Activated naive CD4-positive, alpha-beta T cell treated with anti-CD3 and anti-CD28 coated beads, Interleukin-2, amount 10 ng/mL, durations not matched to agents 7 days and 5 days (primary cell): ENCODE measurements at places on chromosomes 2 and 18.
A peak's percentile ranks its signal among the peaks of the same experiment; 100 is the strongest.

- H3K36me3 ChIP-seq = peaks cover 62% of the 10 kb centered on the region
- H3K4me3 ChIP-seq = no peak overlapping the region
- H3K27ac ChIP-seq = no peak overlapping the region
- H3K4me1 ChIP-seq = peaks cover 9% of the 10 kb centered on the region
Measured at GRCh38 chr2:143633419-143633818, 504.2 kb downstream of the ARHGAP15 start.

DNA sequence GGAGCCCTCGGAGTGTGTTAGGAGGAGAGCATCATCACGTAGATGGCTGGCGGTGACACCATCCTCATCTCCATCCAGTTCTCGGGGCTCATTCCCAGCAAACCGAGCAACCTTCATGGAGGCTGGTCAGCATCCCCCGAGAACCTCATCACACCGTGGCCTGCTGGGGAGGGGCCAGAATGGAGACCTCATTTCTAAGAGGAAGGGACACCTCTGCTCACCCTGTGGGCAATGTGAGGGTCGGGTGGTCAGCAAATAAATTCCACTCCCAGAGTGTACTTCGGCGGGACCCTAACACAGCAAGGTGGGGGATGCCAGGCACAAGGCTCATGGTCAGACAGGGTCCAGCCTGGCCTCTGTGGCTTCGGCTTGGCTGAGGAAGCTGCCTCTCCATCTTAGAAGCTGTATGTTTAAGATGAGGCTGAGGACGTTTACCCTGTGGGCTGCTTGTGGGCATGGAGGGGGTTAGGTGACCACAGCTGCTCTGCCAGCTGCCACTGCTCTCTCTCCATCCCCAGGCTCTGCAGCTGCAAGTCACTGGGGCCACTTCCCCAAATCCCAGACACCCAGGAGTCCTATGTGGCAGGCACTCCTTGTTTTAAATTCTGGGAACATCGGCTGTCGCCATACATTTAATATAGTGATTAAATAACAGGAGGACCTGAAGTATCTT is 56.5 kb upstream of the PXDN start:
- DNase-seq = no peak
- H3K4me3 ChIP-seq = no peak overlapping the region
- no peaks in the 10 kb centered on the region for H3K36me3 ChIP-seq
- no peaks in the 10 kb centered on the region for H3K4me1 ChIP-seq
- no peaks in the 10 kb centered on the region for H3K27me3 ChIP-seq
- H3K27ac ChIP-seq = no peak overlapping the region

GRCh38 chr2:48531141-48531648 is 1.2 kb downstream of the STON1 start:
- no peak for DNase-seq
- peak overlapping the region; percentile 72 for H3K4me3 ChIP-seq
- peaks cover under 1% of the 10 kb centered on the region for H3K36me3 ChIP-seq
- H3K27me3 ChIP-seq = peaks cover 25% of the 10 kb centered on the region
- no peak overlapping the region for H3K27ac ChIP-seq

- peaks cover 10% of the 10 kb centered on the region for H3K4me1 ChIP-seq
- H3K36me3 ChIP-seq = no peaks in the 10 kb centered on the region
- peaks cover 7% of the 10 kb centered on the region for H3K27me3 ChIP-seq
- H3K4me3 ChIP-seq = no peak overlapping the region
Measured at GRCh38 chr2:8606226-8606625, 75.6 kb upstream of the ID2 start.

DNA sequence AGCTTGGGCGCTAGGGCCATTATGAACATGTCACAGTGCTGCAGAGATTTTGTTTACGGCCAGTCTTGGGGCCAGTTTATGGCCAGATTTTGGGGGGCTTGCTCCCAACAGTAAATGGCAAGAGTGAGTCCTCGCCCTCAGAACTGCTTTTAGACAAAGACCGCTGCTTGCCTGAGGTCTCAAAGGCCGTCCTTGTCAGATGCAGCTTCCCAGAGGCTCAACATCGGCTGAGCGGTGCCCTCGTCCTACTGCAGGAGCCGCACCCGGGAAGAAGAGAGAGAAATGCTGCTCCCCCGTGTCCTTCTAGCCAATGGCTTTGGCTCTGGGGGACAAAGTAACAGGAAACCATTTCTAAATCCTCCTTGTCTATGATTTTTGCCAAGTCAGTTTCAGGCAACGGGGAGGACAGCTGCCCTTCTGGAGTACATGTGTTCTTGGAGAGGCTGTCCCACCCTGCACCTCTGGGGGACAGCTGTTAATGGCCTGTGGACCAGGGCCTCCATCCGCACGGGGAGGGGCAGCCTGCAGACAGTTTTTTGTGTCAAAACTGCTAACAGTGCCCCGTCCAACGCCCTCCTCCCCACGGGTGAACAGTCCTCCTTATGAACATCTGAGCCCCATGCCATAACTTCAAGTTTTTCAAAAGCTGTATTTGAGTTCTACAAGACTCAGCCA is 66.1 kb downstream of the C18orf63 start:
- no peak for DNase-seq
- H3K27ac ChIP-seq = no peak overlapping the region
- peaks cover 6% of the 10 kb centered on the region for H3K36me3 ChIP-seq

DNA sequence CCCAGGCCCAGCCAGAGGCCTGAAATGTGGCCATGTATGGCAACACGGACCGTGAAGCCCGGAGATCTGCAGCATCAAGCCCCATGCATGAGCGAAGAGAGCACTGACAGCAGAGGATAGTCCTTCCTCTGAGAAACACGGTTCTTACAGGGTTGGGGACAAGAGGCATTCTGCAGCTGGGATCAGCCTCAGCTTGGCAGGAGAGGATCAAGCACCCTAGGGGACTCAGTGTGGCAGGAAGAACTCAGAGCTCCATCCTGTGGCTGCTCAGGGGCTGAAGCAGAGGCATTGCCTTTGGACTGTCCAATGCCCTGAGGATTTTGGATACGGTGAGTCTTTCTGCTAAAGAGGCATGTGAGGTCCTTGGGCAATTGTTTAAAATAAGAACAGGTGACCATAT is 368.7 kb downstream of the ZNF516 start:
- H3K27ac ChIP-seq = no peak overlapping the region
- H3K4me3 ChIP-seq = no peak overlapping the region
- H3K27me3 ChIP-seq = no peaks in the 10 kb centered on the region
- no peaks in the 10 kb centered on the region for H3K4me1 ChIP-seq
- H3K36me3 ChIP-seq = no peaks in the 10 kb centered on the region
- no peak for DNase-seq

DNA sequence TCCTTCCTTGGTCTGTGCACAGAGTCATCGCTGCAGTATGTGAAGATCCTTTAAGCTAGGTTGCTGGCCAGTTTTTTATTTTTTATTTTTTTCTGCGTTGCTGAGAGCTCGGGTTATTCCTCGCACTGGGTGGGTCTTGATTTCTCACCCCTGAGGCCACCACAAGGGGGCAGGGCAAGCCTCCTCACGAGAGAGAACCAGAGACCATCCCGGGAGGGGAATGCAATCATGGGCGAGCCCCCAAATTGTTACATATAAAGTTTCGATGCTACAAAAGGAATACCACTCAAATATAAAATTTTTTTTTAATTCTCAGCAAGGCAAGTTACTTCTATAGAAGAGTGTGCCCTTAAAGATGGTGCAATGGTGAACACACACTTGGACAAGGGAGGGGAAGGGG is 24.9 kb downstream of the HTR2B start:
- no peak overlapping the region for H3K4me3 ChIP-seq
- H3K27ac ChIP-seq = no peak overlapping the region
- no peak for DNase-seq
- H3K4me1 ChIP-seq = no peaks in the 10 kb centered on the region
- peaks cover 54% of the 10 kb centered on the region for H3K36me3 ChIP-seq

DNA sequence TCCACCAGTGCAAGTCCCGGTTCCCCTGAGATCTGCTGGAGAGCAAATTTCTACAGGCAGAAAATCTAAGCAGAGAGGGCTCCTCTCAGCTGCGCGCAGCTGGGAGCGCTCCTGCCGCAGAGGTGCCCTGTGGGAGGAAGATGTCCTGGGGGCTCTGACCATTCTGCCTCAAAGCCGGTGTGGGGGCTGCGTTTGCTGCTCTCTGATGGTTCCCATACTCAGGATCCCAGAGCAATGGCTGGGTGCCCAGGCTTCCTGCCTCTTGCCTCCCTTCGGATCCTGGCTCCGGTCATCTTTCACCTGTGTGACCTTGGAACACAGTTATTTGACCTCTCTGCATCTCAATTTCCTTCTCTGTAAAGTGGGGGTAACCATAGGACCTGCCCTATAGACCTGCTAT is 434.2 kb downstream of the ZNF521 start:
- no peaks in the 10 kb centered on the region for H3K27me3 ChIP-seq
- DNase-seq = no peak
- H3K4me3 ChIP-seq = no peak overlapping the region
- no peak overlapping the region for H3K27ac ChIP-seq

DNA sequence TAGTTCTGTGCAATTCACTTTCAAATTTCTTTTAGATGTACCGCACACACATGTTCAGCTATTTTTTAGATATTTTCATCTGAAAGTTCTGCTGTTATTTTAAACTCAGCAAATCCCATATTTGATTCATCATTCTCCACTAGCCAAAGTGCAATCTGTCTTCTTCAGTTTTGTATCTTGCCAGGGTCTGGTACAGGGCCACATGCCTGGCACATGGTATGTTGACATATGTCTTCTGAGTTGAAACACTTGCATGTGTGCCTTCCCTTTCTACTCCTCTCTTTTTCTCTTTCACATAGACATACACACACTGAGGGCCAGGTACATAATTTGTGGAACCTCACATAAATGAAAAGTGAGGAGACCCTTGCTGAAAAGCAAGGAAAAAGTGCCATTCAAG is 25.7 kb upstream of the SESTD1 start:
- H3K4me1 ChIP-seq = no peaks in the 10 kb centered on the region
- H3K36me3 ChIP-seq = no peaks in the 10 kb centered on the region
- peaks cover 4% of the 10 kb centered on the region for H3K27me3 ChIP-seq
- no peak overlapping the region for H3K27ac ChIP-seq

DNA sequence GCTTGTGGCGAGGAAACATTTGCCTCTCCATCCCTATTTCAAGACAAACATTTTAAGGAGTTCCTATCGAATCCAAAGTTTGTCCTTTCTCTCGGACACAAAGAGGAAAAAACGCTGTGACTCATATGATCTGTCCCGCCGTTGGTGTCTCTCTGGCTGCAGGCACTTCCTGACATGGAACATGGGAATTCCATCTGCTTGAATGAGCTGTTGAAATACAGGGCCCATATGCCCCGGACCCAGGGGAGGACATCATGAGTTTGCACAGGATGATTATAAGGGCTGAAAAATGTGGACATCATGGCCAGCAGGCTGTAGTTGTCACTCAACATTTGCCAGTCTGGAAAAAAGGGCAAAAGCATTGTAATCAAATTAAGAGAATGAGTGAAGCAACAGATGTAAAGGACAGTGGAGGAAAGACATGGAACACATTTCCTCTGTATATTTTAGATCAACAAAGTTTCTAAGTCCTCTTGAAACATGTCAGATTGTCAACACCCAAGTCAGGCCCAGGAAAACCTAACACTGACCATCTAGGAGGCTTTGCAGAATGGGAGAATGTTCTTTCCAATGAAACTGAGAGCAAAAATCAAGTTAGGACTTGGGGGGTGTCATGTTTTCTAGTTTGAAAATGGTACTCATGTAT is 103.2 kb upstream of the SMIM21 start:
- no peaks in the 10 kb centered on the region for H3K4me1 ChIP-seq
- H3K36me3 ChIP-seq = no peaks in the 10 kb centered on the region
- no peak overlapping the region for H3K4me3 ChIP-seq
- no peak overlapping the region for H3K27ac ChIP-seq
- H3K27me3 ChIP-seq = no peaks in the 10 kb centered on the region
- no peak for DNase-seq

GRCh38 chr2:100924122-100924519 is 78.0 kb upstream of the RPL31 start:
- no peak overlapping the region for H3K4me3 ChIP-seq
- H3K4me1 ChIP-seq = peaks cover 17% of the 10 kb centered on the region
- peak overlapping the region; percentile 88 for H3K27ac ChIP-seq
- H3K27me3 ChIP-seq = no peaks in the 10 kb centered on the region

DNA sequence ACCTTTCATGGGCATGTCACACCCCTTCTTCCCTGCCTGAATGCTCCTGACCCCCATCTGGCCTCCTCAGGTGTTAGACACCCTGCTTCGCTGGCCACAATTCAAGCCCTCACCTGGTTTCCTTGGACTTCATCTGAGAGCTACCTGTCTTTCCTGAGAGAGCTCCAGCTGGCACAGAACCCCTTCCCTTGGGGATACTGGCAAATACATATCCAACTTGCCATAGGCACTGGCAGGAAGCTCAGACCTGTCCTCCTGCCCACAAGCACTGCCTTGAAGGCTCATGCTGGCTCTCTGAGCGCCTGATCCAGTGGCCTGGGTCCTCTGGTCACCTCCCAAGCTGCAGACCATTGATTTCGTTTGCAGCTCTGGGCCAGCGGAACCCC is 74.1 kb upstream of the MAP4K3 start:
- no peak overlapping the region for H3K4me3 ChIP-seq
- peaks cover 9% of the 10 kb centered on the region for H3K4me1 ChIP-seq
- DNase-seq = no peak
- no peak overlapping the region for H3K27ac ChIP-seq
- no peaks in the 10 kb centered on the region for H3K27me3 ChIP-seq
- no peaks in the 10 kb centered on the region for H3K36me3 ChIP-seq

DNA sequence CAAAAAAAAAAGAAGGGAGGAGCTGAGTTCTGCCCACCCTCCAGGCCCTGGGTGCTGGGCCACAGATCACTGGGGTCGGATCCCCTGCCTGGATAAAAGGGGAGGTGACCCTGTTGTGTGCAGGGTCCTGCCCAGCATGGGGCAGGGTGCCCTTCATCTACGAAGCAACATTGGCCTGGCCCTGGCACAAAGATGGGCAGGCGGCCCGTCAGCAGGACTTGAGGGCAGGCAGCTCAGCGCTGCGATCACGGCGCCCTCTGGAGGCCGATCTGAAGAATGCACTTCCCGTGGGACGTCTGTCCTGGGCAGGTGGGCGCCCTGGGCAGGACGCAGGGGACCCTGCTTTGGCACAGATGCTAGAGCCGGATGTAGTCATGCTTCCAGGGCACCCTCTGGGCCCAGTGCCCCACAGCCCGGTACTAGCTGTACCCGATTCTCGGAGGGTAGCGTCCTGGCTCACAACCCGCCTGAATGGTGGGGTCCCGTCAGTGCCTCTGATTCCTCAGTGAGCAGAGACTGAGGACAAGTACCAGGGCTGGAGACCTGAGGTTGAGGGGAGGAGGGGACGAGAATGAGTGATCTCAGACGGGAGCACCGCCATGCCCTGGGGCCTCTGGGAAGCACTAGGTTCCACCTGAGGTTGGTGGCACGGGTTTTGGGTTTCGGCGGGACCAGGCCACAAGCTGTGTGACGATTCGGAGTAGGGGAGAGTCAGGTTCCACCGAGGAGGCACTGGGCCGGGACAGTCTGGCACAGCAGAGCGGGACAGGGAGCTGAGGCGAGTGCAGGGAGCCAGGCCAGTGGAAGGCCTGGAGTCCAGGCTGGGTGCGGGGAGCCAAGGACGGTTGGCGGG is 18.0 kb downstream of the ARID5A start:
- H3K27ac ChIP-seq = peak overlapping the region; percentile 49
- peaks cover 18% of the 10 kb centered on the region for H3K36me3 ChIP-seq
- peak; percentile 76 for DNase-seq
- H3K4me1 ChIP-seq = peaks cover 26% of the 10 kb centered on the region
- peak overlapping the region; percentile 10 for H3K4me3 ChIP-seq
- peaks cover 6% of the 10 kb centered on the region for H3K27me3 ChIP-seq
